Caco-2 (cell line): ENCODE measurements at places on chromosomes 11 and 22.

DNA sequence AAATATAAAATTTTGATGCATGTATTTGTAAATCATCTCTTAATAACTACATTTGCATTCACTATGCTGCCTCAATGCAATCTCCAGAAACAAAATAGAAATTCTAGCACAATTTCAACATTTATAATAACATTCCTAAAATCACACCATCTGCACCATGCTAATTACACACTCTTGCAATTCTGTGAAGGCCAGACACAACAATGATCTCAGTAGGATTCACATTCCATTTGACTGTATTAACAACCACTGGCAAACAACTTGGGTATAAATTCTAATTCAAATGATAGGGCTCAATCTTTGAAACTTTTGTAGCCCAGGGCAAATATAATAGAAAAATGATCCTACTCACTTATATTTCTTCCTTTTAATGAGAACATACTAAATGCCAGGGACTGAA is 25.9 kb downstream of the RAB6A start:
- no peak for DNase-seq

- DNase-seq: no peak
Observed at GRCh38 chr11:16856022-16856471, 117.6 kb downstream of the C11orf58 start.

DNA sequence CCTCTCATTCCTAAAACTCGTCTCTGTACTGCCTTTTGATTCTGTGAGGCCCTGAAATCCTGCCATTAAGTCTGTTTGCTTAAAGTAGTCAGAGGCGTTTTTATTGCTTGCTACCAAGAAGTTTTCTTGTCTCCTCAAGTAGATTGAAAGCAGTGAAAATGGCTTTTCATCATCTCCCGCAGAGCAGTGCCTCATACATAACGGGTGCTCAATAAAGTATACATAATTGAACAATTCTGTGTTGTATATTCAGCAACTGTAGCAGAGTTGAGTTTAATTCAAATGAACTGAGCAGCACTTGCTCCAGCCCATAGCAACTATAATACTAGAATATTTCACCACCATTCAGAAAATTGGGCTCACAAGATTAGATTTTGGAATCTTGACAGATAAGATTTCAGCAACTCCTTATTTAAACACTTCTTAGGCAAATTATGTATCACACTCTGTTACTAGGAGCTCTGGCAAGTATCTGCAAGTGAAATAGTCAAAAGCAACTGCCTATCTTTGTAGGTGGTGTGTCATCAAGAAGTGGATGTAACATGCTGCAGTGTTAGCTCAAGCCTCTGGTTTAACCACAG is 20.0 kb downstream of the FIBIN start:
- DNase-seq: no peak

DNA sequence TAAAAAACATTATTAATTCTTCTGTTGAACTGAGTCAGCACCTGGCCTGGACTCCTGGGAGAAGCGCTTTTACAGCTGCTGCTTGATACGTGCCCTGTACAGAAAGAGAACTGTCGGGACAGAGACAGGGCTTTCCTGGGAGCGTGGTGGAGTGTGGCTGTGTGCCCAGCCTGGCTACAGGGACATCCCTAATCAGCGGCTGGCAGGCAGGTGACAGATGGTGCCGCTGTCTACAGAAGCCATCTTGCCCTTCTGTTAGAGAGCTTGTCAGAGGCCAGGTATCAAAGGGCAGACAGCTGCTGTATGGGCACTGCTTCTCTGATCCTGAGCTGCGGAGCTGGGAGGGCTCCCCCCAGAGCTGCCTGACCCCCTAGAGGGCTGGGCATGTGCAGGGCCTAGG is 361.8 kb downstream of the TENM4 start:
- no peak for DNase-seq

GRCh38 chr11:46649180-46649738 is 31.9 kb downstream of the ATG13 start:
- no peak for DNase-seq

GRCh38 chr11:110094298-110095285 is 1.4 kb downstream of the ZC3H12C start:
- DNase-seq: no peak

- DNase-seq: no peak
Observed at GRCh38 chr11:61850687-61851086, 22.6 kb downstream of the FADS2 start.

DNA sequence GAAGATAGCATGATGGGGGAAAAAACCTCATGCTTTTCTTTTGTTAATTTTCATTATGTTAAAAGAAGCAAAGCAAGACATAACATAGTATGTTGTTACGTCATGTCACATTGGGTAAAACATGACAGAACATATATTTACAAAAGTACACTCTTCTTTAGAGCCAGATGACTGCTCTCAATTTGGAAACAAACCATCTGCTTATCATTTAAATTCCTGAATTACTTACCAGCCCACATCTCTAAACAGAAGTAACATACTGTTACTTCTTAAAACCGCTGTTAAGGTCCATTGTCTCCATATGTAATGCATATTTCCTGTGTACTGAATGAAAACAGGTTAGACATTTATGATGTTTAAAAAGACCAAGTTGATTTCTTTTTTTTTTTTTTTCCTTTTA is 100.0 kb downstream of the TMEM135 start:
- DNase-seq: no peak

DNA sequence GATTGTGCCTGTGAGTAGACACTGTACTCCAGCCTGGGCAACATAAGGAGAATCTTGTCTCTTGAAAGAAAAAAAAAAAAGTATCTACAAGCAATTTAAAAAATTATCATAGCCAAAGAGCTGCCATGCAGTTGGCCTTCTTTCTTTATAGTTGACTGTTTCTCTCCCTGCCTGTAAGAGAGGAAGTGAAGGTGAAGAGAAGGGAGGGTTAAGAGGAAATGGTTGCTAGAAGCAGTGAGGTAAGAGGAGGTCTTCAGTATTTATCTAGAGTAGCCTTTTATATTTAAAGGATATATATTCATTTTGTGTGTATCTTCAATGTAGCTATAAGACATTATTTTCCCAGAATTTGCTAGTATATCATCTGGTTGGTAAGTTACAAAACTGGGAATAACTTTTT is 217.9 kb downstream of the TMEM135 start:
- DNase-seq: no peak

DNA sequence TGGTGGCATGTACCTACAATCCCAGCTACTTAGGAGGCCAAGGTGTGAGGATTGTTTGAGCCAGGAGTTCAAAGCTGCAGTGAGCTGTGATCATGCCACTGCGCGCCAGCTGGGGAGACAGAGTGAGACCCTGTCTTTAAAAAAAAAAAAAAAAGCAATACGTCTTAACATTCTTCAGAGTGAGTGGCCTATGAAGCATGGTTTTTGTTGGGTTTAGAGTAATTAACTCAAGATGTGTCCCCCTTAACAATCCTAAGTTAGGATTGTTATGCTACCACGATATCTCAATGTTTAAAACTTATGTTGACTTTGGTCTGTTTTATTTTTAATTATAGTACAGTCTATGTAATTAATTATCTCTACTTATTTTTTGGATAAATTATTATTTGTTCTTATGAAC is 156.1 kb downstream of the HIPK3 start:
- DNase-seq: no peak

- no peak for DNase-seq
Observed at GRCh38 chr11:113241636-113242054, 72.7 kb upstream of the TTC12 start.

DNA sequence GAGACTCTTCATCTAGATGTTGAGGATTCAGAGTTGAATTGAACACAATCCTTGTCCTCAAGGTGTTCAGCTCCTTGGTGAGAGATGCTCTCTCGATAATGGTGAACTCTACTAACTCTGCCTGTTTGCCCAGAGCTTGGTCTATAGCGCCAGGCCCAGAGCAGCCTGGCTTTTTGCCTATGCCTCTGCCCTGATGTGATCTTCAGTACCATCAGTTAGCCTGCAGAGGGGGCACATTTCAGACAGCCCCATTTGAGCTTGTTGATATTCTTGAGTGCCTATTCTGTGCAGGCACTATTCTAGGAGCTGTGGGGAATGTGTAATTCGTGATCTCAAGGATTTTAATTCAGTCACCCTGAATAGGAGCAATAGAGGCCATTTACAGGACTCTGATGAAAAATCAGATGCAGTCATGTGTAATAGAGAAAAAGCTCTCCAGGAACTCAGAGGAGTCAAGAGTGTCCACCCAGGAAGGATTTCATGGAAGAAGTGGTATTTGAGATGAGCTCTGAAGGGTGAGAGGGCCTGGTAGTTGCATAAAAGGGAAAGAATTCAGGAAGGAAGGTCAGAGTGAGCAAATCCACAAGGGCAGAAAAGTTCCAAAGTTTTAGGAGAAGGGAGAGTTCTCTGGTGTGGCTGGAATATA is 19.3 kb downstream of the GTPBP1 start:
- DNase-seq: peak; percentile 36

DNA sequence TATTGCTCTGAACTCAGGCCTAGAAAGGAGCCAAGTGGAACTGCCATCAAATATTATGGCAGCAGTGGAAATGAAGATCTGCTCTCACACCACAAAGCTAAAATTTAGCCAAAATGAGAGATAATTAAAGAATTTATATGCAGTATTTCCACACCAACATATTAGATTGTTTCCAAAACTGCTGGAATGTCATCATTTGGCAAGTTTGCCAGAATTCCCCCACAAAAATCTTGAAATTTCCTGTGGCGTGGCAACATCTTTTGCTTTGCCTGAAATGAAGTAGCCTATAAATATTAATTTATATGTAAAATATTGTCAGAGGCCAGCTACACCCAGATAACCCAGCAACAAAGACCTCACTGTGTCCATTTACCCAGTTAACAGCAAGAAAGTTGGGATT is 13.8 kb downstream of the C11orf71 start:
- DNase-seq: no peak

- no peak for DNase-seq
Observed at GRCh38 chr11:113873236-113873626, 2.1 kb downstream of the USP28 start.

- DNase-seq: no peak
Observed at GRCh38 chr11:115188898-115189278, 315.3 kb downstream of the CADM1 start.

- no peak for DNase-seq
Observed at GRCh38 chr22:42150727-42151590, 20.3 kb upstream of the CYP2D6 start.

DNA sequence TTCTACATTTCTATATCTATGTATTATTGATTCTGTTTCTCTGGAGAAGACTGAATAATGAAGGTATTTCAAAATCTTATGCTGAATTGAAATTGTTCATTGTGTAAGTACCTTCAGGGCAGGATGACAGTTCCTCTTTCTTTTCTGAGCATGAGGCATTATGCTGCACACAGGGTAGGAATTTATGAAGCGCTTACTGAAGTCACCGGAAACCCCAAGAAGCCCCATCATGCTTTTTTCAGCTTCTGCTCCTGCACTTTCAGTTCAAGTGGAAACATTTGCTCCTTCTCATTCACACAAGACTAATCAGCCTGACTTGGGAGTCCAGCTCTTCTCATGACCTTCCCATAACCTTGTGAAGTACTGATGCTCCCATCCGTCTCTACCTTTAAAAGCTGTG is 314.7 kb upstream of the SORL1-AS1 start:
- DNase-seq: no peak

- DNase-seq: no peak
Observed at GRCh38 chr11:94181943-94182342, 53.3 kb downstream of the PANX1 start.

DNA sequence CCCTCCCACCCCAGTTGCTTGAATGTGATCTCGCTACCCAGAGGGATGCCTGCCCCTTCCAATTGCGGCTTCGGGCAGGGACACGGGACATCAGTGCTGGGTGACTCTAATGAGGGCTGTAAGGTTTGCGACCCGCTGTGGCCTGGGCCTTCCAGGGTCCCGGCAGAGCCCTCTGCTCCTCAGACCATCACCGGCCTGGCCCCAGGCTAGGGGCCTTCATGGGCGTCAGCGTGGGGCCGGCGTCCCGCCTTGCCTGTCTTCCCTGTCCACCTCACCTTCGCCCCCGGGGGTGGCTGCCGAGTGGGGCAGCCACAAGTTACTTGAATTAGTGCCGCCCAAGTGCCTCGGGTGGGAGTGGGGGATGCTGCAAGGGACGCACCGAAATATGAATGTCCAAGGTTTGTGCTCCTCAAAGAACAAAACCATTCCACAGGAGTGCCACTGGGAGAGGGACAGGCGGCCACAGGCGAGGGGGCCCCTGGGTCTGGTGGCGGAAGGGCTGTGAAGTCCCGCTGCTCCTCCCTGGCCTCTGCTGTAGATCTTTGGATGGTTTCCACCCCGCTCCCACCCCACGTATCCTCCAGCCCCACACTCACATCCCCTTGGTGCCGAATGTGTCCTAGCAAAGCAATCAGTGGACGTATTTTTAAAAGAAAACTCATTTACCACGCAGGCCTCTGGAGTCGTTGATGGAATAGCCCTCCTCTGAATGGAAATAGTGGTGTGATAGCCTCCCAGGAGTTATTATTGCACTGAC is 317.1 kb downstream of the NTM start:
- DNase-seq: no peak

GRCh38 chr11:78446210-78446609 is 28.6 kb upstream of the GAB2 start:
- DNase-seq: no peak

- no peak for DNase-seq
Observed at GRCh38 chr11:1433977-1434640, 44.4 kb downstream of the BRSK2 start.

- DNase-seq: no peak
Observed at GRCh38 chr11:12694183-12694531, 19.9 kb downstream of the TEAD1 start.
